ENCODE measurements at places on chromosomes 6 and 20. TPM values are rescaled to one million over a fixed set of nuclear protein-coding genes. Genes with fewer than 3 reads are reported as not detected.

- H3K27me3 ChIP-seq: no peaks in the 10 kb centered on the region
- peak; percentile 13 for DNase-seq
- H3K4me3 ChIP-seq: no peak overlapping the region
- H3K27ac ChIP-seq: no peak overlapping the region
Measured at GRCh38 chr6:16277101-16277981, 39.0 kb downstream of the GMPR start.

DNA sequence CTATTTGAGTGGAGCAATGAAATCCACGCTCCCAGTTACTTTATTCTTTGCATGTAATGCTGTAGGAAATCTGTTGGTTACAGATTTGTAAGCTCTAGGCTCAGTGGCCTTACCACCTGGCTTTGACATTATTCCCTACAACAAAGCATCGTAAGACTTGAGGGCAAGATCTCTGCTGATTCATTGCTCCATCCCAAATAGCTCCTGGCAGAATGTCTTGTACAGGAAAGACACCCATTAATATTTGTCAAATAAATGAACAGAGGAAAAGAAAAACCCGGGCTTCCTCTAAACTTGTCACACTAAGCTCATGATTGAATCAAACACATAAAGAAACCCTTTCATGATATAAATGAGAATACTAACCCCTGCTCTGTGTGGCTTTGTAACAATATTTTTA, 357.5 kb upstream of the RNF217 start:
- no peak overlapping the region for H3K27ac ChIP-seq
- H3K4me1 ChIP-seq: no peaks in the 10 kb centered on the region
- no peak overlapping the region for H3K4me3 ChIP-seq
- no peak for DNase-seq

The ECT2L gene
- not detected for total RNA-seq

DNA sequence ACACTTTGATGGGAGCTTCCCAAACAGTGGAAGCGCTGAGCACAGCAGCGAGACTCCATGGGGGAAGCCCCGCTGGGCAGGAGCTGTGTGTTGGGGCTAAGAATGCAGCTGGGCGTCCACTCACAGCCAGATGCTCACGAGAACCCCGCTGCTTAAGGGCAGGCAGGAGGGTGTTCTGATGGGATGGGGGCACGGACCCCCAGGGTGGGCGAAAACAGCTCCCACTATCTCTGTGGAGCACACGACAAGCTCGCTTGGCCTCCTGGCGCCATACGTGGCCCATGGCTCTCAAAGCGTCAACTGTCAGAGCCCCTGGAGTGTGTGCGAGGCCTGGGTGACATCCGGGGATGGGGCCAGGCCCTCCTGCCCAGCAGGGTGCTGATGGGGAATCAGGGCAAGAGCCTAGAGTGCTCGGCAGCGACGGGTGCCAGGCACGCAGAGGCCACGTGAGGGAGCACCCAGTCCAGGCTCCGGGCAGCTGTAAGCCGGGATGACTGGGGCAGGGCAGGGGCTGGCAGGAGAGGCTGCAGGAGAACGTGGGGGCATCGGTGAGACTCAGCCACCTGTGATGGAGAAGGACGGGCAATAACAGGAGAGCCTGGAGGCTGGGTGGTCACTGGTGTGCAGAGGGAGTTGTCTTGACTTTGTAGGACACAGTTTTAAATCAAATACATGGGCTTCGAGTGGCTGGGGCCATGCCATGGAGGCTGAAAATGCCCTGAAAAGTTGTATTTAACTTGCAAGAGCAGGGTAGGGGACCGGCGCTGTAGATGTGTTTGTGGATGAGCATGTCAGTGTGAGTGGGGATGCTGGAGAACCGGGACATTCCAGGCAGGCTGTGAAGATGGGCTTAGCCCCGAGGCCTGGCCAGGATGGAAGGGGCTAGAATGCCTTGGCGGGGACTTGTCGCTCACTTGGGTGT, 27.3 kb downstream of the PYGB start:
- no peaks in the 10 kb centered on the region for H3K27me3 ChIP-seq
- H3K27ac ChIP-seq: no peak overlapping the region
- DNase-seq: peak; percentile 12
- H3K4me1 ChIP-seq: peaks cover 4% of the 10 kb centered on the region

GRCh38 chr6:43869079-43869710, 99.2 kb downstream of the VEGFA start:
- H3K27ac ChIP-seq: no peak overlapping the region
- no peak overlapping the region for H3K4me3 ChIP-seq
- H3K36me3 ChIP-seq: no peaks in the 10 kb centered on the region
- no peaks in the 10 kb centered on the region for H3K27me3 ChIP-seq
- H3K4me1 ChIP-seq: peaks cover 13% of the 10 kb centered on the region
- no peak for DNase-seq

- DNase-seq: no peak
- no peak overlapping the region for H3K27ac ChIP-seq
- no peaks in the 10 kb centered on the region for H3K27me3 ChIP-seq
Measured at GRCh38 chr6:27889628-27890444, 22.4 kb downstream of the OR2B2 start.

- no peak overlapping the region for H3K4me3 ChIP-seq
- H3K36me3 ChIP-seq: no peaks in the 10 kb centered on the region
- peak; percentile 68 for DNase-seq
- no peaks in the 10 kb centered on the region for H3K27me3 ChIP-seq
- H3K27ac ChIP-seq: peak overlapping the region; percentile 48
- H3K4me1 ChIP-seq: peaks cover 8% of the 10 kb centered on the region
Measured at GRCh38 chr6:150238336-150238741, 95.5 kb downstream of the PPP1R14C start.

DNA sequence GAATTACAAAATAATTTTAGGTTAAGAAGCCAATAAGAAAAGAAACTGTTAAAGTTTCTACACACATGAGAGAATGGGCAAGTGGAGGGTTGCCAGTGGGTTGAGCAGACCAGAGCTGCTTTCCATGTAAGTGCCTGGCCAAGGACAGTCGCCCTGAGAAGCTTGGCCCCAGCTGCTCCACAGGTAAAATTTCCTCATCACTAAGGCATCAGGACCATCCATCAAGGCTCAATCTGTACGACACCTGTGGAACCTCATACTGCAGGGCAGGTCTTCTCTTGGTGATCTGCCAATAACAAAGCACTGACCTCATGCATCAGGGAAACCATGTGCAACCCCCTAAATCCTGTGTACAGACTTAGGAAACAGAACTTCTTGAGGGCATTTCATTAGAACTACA, 115.4 kb downstream of the INSM1 start:
- H3K4me3 ChIP-seq: no peak overlapping the region
- no peak overlapping the region for H3K27ac ChIP-seq
- no peak for DNase-seq
- H3K27me3 ChIP-seq: no peaks in the 10 kb centered on the region
- H3K4me1 ChIP-seq: peaks cover 19% of the 10 kb centered on the region
- peaks cover 2% of the 10 kb centered on the region for H3K36me3 ChIP-seq

- H3K27me3 ChIP-seq: no peaks in the 10 kb centered on the region
- H3K27ac ChIP-seq: no peak overlapping the region
- H3K4me1 ChIP-seq: no peaks in the 10 kb centered on the region
- no peak overlapping the region for H3K4me3 ChIP-seq
- H3K36me3 ChIP-seq: no peaks in the 10 kb centered on the region
Measured at GRCh38 chr6:162533009-162533400, 194.6 kb downstream of the PRKN start.

DNA sequence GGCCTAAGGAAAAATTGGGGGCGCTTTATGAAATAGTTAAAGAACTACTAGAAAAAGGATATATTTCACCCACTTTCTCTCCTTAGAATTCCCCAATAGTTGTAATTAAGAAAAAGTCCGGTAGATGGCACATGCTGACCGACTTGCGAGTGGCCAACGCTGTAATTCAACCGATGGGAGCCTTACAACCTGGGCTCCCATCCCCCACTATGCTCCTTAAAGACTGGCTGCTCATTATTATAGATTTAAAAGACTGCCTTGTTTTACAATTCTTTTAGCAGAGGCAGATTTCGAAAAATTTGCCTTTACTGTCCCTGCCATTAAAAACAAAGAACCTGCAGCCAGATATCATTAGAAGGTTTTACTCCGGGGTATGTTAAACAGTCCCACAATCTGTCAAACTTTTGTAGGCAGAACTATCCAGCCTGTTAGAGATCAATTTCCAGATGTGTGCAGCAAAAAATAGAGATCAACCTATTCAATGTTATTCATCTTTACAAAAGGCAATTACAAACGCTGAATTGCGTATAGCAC, 58.5 kb upstream of the PRSS16 start:
- H3K27ac ChIP-seq: peak overlapping the region; percentile 72
- H3K4me1 ChIP-seq: peaks cover 9% of the 10 kb centered on the region
- no peaks in the 10 kb centered on the region for H3K27me3 ChIP-seq
- peak; percentile 83 for DNase-seq

GRCh38 chr6:36804563-36804962, 34.7 kb downstream of the CPNE5 start:
- no peak for DNase-seq
- H3K4me1 ChIP-seq: peaks cover 7% of the 10 kb centered on the region
- no peak overlapping the region for H3K27ac ChIP-seq
- no peak overlapping the region for H3K4me3 ChIP-seq

DNA sequence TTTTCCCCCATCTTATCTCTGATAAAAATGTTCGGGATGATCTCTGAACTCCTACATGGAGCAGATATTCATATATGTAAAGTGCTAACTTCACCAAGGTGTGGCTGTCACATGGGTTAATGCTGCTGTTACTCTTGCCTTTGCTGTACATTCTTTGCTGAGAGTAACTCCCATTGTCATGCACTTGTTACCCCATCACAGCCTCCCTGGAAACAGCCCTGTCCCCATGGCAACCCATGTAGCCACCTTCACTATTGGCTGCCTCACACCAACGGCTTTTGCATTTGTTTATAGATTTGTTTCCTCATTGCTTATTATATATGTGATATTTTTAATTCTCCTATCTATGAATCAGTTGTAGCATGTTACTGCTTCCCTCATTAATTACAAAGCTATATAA, 17.3 kb upstream of the IBTK start:
- H3K4me1 ChIP-seq: no peaks in the 10 kb centered on the region
- DNase-seq: no peak
- no peak overlapping the region for H3K4me3 ChIP-seq
- no peaks in the 10 kb centered on the region for H3K36me3 ChIP-seq
- no peak overlapping the region for H3K27ac ChIP-seq

GRCh38 chr6:87494761-87495422, 22.1 kb downstream of the SLC35A1 start:
- H3K27ac ChIP-seq: no peak overlapping the region
- H3K36me3 ChIP-seq: no peaks in the 10 kb centered on the region
- H3K4me3 ChIP-seq: no peak overlapping the region
- no peaks in the 10 kb centered on the region for H3K4me1 ChIP-seq
- no peak for DNase-seq

The WFDC5 gene
- total RNA-seq: not detected

GRCh38 chr6:45763281-45763680, 252.4 kb downstream of the CLIC5 start:
- no peak overlapping the region for H3K4me3 ChIP-seq
- H3K27me3 ChIP-seq: no peaks in the 10 kb centered on the region
- H3K4me1 ChIP-seq: no peaks in the 10 kb centered on the region
- H3K27ac ChIP-seq: no peak overlapping the region
- H3K36me3 ChIP-seq: no peaks in the 10 kb centered on the region

The HCRTR2 gene
- not detected for total RNA-seq

The BNIP5 gene
- total RNA-seq: 0.33 TPM

DNA sequence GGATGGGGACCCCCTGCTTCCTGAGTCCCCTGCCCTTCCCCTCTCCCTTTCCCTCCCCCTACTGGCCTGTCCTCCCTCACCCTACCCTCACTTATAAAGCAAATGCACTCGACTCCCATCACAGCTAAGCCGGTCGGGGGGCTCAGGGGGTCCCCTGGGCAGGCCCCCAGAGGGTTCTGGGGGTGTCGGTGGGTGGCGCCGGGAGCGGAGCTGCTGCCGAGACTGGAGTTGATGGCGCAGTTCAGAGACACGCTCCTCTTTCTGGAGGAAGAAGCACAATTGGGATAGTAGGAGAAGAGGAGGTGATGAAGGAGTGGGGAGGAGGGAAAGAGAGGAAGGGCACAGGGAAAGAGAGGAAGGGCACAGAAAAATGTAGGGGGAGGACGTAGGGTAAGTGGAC, 18.5 kb downstream of the OR2H2 start:
- no peak overlapping the region for H3K27ac ChIP-seq
- no peaks in the 10 kb centered on the region for H3K4me1 ChIP-seq
- no peaks in the 10 kb centered on the region for H3K27me3 ChIP-seq
- no peak for DNase-seq
- H3K4me3 ChIP-seq: no peak overlapping the region

The UST gene
- 11.4 TPM for total RNA-seq

DNA sequence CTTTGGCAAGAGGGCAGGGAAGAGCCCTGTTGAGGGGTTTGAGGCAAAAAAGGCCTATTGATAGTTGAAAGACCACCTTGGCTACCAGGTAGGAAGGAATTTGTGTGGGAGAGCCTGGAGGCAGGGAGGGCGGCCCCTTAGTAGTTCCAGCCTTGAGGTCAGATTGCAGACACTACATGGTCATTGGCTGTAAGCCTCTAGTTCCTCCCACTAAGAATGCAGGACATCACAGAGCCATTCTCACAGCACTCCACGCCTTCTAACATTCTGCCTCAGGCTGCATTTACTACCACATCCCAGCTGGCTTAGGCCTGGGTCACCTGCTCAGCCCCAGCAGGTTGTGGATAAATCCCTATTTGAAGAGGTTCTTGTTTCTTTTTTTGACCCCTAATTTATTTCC, 91.0 kb upstream of the SNX9 start:
- no peak for DNase-seq
- no peaks in the 10 kb centered on the region for H3K36me3 ChIP-seq
- H3K27ac ChIP-seq: no peak overlapping the region
- H3K4me3 ChIP-seq: no peak overlapping the region
- no peaks in the 10 kb centered on the region for H3K27me3 ChIP-seq

- H3K27me3 ChIP-seq: no peaks in the 10 kb centered on the region
- no peaks in the 10 kb centered on the region for H3K36me3 ChIP-seq
- no peak overlapping the region for H3K4me3 ChIP-seq
- no peaks in the 10 kb centered on the region for H3K4me1 ChIP-seq
Measured at GRCh38 chr20:17029698-17030097, 197.1 kb upstream of the PCSK2 start.

The ENPP1 gene
- total RNA-seq: 16.2 TPM

The FOXS1 gene
- total RNA-seq: not detected

GRCh38 chr20:48632825-48633619, 194.8 kb downstream of the PREX1 start:
- H3K27me3 ChIP-seq: no peaks in the 10 kb centered on the region
- H3K4me3 ChIP-seq: no peak overlapping the region
- H3K4me1 ChIP-seq: no peaks in the 10 kb centered on the region
- no peak for DNase-seq
- H3K36me3 ChIP-seq: no peaks in the 10 kb centered on the region

The SLC17A1 gene
- total RNA-seq: not detected

The CENPW gene
- not detected for total RNA-seq

DNA sequence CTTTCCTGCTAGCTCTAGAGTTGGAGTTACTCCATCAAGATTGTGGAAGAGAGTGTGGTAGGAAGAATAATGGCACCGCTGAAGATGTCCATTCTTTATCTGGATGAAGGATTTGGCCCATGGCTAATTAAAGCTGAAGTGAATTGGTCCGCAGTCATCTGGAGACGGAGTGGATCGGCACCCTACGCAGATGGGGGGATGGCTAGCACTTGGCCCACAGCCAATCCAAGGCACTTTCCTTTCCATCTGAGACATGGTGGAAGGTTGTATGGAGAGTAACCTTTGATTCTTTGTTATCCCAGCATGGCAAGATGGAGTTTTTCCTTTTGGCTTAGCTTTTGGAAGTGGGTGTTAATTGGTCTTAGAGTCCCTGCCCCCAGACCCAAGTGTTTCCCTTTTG, 88.3 kb downstream of the JPH2 start:
- H3K4me3 ChIP-seq: no peak overlapping the region
- no peaks in the 10 kb centered on the region for H3K4me1 ChIP-seq
- no peak overlapping the region for H3K27ac ChIP-seq
- no peaks in the 10 kb centered on the region for H3K27me3 ChIP-seq
